ENCODE measurements at places on chromosomes 11 and 22.

DNA sequence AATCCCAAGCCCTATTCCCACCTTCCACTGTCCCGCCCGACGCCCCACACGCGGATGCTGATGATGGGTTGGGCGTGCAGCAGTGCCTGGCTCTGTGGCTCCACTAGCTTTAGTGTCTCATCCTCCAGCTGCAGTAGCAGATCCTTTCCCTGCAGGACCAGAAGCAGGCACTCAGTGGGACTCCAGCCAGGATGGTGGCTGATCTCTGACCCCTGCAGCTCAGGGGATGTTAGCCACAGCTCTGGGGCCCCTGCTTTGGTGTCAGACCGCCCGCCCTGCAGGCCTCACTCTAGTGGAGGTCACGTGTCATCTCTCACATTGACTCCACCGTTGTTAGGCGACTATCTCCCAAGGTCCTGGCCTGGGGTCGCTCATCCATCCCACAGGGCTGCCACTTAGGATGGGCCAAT lies 11.8 kb downstream of the SMPD1 start:
- peak; percentile 45 for DNase-seq

DNA sequence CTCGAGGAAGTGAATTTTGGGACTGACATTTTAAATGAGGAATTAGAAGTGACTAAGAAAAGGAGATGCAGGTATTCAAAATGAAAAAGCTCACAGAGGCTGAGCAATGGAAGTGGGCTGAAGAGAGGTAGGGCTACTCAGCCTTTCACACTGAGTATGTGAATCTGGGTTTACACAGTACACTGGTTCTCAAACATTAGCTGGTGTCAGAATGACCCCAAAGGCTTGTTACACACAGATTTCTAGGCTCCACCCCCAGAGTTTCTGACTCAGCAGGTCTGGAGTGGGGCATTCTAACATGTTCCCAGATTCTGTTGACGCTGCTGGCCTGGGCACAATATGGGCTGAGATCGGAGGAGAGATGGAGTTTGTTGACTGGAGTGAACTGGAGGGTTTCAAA lies 32.8 kb downstream of the CADM1 start:
- no peak for DNase-seq

GRCh38 chr22:37282385-37282677 lies at the start of gene CYTH4:
Gene CYTH4, plus strand, starts transcription at chr22:37282508. Its CDS starts 62 bp downstream, at chr22:37282570.
- DNase-seq, result peak; percentile 87

DNA sequence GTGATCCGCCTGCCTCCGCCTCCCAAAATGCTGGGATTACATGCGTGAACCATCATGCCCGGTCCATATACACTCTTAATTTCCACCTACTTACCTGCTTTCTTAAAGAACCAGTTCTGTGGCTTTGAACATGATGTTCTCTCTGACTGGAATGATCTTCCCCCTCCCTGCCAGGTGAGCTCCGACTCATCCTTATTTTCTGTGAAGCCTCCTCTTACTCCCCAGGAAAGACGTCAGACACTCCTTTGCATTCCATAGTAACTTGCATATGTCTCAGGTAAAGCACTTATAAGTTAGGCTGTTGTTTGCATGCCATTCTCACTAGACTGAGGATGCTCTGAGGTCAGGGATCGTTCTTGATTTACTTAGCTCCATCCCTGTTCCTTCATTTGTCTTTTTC lies 91.8 kb upstream of the RAB1B start:
- DNase-seq, result no peak

- DNase-seq, result no peak
Observed at GRCh38 chr11:76609736-76610370, 60.7 kb downstream of the LRRC32 start.

- DNase-seq, result no peak
Observed at GRCh38 chr11:11845071-11845470, 3.3 kb downstream of the USP47 start.

DNA sequence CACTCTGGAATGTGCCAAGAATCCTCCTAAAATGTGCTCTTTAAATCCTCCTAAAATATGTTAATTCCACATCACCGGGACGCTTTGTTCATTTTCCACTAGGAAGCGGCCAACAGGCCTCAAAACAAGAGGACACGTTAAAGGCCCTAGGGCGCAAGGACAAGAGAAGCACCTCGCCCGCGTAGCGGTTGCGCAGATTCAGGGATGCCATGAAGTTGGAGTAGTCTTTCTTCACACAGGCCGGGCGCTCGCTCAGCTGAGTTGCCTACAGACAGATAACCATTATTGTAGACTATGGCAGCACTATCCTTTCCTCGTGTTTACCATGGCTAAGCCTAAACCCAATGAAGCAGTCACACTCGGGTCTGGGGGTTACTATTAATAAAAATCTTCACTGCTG lies 29.5 kb upstream of the SERPIND1 start:
- DNase-seq, result no peak

DNA sequence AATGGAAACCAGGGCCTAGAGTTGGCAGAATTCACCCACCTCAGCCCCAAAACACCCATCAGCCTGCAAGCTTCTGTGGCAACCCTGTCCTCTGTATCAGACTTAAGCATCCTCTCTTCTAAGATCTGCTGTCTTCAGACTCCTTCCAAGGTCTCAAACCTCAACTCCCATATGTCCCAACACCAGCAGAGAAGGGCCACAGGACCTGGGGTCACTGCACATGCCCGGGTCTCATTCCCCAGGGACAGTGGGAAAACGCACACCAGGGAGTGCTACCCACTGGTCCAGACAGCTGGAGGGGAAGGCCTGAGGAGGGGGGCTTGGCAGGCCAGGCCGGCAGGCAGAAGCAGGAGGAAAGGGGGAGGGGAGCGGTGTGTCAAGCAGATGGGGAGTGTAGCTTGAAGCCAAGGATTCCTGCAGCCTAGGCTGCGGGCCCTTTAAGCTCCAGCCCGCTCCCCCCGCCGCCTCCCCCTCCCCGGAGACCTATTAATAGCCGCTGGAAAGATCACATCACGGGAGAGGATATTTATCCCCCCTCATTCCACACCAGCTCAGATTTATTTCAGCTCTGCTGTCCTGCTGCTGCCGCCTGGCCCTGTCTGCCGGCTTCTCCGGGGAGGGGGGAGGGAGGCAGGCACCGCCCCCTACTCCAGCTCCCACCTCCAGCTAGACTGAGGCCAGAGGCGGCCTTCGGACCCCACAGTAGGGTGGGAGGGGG lies 16.7 kb downstream of the BCL9L start:
- DNase-seq, result no peak

DNA sequence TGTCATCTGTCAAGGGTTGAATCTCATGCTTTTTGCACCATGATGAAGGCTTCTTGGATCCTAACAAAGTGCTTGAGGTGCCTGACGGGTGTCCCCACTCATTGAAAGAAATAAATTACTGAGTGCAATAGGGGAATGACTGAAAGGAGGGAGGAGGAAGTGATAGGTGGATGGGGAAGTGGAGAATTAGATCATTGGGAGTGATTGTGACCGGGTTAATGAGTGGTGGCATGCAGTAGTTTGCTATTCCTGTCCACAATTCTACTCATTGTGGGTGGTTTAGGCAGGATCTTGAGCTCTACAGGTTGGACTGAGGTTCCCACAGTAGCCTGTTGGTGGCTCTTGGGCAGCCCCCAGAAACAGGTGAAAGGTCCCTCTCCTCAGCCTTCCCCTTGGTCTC lies 44.3 kb downstream of the THAP12 start:
- no peak for DNase-seq

GRCh38 chr11:125938418-125938817 lies 7.4 kb upstream of the VSIG10L2 start:
- no peak for DNase-seq

GRCh38 chr11:64831411-64831891 lies 13.0 kb downstream of the CDC42BPG start:
- no peak for DNase-seq

GRCh38 chr11:10898763-10899025 lies 40.8 kb upstream of the ZBED5 start:
- DNase-seq, result no peak

GRCh38 chr22:29459773-29460172 lies 20.2 kb upstream of the NEFH start:
- DNase-seq, result no peak

DNA sequence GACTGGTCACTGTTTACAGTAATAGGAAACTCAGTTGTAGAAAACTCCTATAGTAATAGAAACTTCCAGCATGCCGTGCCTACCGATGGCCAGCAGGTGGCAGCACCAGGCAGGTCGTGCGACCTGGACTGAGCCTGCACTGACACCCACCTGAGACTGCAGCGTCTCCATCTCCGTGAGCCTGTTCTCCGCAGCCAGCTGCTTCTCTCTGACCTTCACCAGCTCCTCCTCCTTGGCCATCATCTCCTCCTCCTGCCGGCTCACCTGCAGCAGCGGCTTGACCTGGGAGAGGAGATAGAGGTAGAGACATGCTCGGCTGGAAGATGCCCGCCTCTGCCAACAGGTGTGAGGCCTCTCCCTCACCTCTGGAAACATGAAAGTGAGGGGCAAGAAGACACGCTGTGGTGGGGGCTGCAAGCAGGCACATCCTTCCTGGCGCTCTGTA lies 48.5 kb downstream of the APOL1 start:
- peak; percentile 87 for DNase-seq

GRCh38 chr22:50684501-50684900 lies 11.9 kb downstream of the SHANK3 start:
- no peak for DNase-seq

GRCh38 chr11:76239483-76240160 lies 33.3 kb upstream of the WNT11 start:
- DNase-seq, result no peak
